ENCODE measurements at places on chromosomes 1 and 21.

- no peak for DNase-seq
These were observed 53.1 kb upstream of the CACNA1E start for GRCh38 chr1:181430015-181430885.

- no peak for DNase-seq
These were observed 159.1 kb upstream of the C8B start for GRCh38 chr1:57124768-57125446.

- DNase-seq, result no peak
These were observed 44.5 kb downstream of the ARHGEF16 start for GRCh38 chr1:3498986-3499385.

- DNase-seq, result no peak
These were observed 118.4 kb downstream of the CRYAA start for GRCh38 chr21:43287111-43287760.

GRCh38 chr1:95534985-95535384 lies 301.0 kb downstream of the RWDD3 start:
- no peak for DNase-seq

- DNase-seq, result no peak
These were observed 125.3 kb upstream of the HMGB4 start for GRCh38 chr1:33738536-33738935.

DNA sequence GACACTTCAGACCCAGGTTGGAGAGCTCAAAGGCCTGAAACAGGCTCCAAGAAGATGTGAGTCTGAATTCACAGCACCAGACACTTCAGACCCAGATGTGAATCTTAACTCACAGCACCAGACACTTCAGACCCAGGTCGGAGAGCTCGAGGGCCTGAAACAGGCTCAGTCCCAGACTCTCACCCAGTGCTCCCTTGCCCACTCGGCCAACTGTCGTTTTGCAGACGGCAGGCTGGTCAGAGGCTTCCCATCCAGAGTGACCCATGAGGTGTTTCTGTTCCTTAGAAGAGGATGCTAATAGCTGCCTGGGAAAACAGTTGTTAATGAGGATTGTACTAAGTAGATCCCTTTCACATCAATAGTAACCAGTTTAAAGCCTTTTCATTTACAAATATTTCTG lies 88.4 kb downstream of the ADARB1 start:
- DNase-seq, result no peak

GRCh38 chr1:23578311-23578996 lies 19.2 kb upstream of the ID3 start:
- no peak for DNase-seq

DNA sequence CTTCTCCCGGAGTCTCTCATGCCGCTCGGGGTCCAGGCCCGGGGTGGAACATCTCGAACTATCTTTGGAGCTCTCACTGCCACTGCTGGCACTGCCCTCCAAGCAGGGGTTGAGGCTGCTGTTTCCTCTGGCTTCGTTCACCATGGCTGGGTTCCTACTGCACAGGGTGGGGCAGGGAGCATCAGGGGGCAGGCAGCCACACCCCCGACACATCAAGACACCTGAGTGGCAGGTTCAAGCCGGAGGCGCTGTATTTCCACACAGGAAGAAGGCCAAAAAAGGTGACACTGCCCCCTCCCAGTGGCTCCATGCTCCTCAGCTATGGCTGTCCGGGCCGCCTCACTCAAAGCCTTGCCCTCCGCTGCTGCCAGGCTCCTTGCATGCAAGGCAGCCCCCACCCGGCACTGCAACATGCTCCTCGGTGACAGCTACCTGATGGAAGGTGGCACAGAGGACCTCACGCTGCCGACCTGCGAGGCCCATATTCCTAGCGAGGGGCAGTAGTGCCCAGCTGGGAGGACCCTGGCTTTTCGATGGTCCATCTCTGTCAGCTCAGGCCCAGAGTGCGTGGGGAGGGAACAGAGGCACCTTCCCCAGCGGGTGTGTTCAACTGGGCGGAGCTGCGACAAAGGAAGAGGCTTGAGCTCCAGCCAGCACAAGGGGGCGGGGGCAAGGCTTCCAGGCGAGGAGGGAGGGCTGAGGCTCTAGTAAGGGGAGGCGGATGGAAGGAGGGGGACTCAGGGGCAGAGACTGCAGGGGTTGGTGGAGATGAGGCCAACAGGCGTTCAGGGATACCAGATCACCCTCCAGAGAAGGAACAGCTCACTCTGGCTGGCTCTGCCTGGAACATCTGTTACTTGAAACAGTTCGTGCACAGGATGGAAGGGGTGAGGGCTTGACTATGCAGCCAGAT lies 2.5 kb downstream of the MTHFR start:
- peak; percentile 97 for DNase-seq

DNA sequence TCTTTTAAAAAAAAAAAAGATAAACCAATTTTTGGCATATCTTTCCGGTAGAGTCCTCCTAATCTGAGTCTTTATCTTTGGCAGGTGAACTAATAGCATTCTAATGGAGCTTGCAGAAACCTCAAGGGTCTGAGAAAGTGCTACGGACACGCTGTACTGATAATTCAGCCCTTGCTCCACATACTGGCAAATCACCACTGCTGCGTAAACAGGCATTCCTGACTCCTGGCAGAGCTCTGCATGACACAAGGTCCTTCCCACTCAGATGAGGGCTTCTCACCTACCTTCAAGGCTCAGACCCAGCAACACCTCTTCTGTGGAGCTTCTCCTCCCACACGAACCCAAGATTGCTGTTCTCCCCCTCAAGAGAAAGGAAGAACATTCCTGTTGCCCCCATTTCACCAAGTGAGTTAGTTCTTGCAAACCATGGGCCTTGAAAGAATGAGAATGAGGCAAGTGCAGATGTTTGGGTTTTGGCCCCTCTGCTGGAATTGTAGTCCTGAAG lies 48.0 kb downstream of the LYST start:
- DNase-seq, result no peak

GRCh38 chr1:33326785-33327184 lies 5.9 kb upstream of the A3GALT2 start:
- DNase-seq, result no peak

DNA sequence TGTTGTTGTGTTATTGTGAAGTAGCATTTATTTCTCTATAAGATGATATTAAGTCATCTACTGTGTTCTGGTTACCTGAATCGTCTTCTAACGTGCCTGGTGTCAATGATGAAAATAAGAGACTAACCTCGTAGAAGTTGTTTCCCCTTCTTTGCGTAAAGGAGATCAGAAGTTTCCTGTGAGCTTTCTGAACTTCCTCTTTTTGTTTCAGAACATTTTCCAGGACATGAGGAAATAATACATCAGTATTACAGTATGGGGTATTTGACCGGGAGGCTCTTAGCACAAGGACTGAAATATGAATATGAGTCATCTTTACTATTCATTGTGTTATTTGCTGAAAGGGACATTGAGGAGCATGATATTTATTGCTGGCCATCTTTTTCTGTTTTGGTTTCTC lies 1.3 kb downstream of the ST6GALNAC3 start:
- no peak for DNase-seq

GRCh38 chr1:98388441-98388840 lies 273.1 kb upstream of the SNX7 start:
- DNase-seq, result no peak

GRCh38 chr1:221241157-221241556 lies 361.9 kb downstream of the HLX start:
- no peak for DNase-seq

- DNase-seq, result no peak
These were observed 217.8 kb downstream of the NCAM2 start for GRCh38 chr21:21216047-21216446.

DNA sequence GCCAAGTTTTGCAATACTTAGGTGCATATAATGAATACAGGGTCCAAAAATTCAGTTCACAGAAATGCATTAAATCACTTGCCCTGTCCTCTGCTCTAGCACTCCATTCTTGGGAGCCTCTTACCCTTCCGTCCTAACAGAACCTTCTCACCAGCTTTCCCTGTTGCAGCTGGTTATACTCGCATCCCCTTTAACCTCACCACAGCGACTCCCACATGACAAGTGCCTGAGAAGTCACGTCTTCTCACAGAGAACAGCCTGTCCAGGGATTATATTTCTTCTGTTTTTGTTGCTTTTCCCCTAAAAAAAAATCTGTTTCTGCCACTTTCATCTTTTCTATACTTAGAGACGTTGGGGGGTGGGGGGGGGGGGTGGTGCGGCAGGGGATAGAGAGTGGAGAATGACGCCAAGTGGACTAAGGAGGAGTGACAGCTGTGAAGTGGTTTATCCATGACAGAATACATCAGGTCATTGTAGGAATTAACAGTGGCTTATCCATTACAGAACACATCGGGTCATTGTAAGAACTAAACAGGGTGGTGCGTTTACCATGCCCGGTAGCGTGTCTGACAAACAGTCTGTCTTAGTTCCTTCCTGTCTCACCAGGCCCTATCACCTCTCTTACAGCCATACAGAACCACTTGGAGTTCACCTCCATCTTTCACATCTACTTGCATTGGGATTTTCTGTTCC lies 117.6 kb downstream of the UBE2U start:
- peak; percentile 60 for DNase-seq

DNA sequence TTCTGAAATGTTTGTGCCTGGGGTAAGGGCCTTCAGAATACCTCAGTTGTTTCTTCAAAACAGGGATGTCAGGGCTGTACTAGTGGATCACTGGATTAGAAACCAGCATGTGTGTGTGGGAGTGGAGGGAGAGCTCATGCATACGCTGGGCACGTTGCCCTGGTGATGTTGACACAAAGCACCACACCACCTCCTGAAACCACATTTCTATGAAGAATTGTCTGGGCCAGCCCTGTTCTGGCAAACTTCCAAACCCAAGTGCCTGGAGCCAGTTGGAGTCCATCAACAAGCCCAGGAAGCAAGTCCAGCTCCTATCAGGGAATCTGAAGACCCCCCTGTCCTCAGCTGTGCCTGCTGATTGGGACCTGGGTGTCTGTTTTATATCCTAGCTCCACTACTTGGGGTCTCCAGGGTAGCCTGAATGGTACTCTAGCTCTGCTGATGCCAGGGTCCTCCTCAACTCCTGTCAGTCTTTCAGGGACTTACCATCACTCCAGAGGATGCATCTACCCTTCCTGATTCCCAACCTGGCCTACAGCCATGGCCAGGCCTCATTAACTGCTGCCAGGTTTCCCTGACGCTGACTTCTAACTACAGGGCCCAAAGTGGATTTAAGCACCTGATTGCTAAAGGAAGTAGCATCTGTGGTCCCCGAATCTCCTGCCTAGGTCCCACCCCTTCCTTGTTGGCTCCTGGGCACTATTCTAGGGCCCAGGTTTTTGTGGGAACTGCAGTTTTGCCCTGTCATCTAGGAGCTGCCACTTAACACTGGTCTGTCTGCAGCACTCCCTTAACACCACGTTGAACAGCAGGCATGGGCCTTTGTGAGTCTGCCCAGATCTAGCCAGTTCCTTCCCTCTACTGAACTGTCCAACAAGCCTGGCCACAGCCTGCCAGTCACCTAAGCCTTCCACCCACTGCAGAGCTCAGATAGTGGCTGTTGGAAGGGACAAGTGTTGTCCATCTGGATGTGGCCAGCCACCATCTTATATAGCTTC lies 45.5 kb downstream of the LPAR3 start:
- no peak for DNase-seq

DNA sequence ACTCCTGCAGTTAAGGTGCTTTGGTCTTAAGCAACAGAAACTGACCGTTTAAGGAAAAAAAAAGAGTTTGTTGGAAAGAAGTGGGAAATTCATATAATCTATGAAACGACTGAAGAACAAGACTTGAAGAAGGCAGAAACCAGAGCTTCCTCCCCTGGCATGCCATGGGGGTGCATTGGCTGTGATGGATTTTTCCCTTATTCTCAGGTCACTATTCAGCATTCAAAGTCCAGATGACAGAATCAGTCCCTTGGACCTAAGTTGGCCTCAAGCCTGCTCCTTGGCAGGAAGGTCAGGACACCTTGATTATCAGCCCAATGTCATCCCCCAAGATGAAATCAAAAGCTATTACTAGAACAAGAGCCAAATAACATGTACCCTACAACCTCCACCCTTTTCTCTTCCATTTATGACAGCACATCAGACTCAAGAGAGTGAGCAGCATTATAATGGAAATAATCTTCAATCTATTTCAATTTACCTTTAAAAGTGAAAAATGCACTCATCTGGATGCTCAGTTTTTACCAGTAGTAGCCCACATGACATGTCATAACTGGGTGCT lies 15.8 kb upstream of the TMEM9 start:
- DNase-seq, result no peak

GRCh38 chr1:35788139-35788538 lies 18.4 kb upstream of the CLSPN start:
- no peak for DNase-seq

GRCh38 chr1:172342584-172343239 lies 77.8 kb upstream of the C1orf105 start:
- DNase-seq, result no peak

DNA sequence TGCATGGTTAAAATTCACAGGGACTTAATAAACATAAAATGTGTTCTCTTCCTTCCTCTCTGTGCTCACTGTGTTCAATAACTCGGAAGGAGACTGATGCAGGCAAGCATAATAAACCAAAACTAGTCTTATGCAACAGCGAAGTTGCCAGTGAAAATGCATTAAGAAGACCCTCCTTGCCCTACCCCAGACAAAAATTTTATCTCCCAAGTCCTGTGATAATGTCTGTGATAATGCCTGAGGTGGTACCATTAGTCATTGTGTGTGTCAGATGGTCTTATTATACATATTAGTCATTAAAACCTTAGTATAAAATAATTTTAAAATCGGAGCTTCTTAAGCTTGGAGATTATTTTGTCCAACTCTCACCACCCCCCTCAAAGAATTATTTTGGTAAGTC lies 97.8 kb downstream of the NGF start:
- no peak for DNase-seq

DNA sequence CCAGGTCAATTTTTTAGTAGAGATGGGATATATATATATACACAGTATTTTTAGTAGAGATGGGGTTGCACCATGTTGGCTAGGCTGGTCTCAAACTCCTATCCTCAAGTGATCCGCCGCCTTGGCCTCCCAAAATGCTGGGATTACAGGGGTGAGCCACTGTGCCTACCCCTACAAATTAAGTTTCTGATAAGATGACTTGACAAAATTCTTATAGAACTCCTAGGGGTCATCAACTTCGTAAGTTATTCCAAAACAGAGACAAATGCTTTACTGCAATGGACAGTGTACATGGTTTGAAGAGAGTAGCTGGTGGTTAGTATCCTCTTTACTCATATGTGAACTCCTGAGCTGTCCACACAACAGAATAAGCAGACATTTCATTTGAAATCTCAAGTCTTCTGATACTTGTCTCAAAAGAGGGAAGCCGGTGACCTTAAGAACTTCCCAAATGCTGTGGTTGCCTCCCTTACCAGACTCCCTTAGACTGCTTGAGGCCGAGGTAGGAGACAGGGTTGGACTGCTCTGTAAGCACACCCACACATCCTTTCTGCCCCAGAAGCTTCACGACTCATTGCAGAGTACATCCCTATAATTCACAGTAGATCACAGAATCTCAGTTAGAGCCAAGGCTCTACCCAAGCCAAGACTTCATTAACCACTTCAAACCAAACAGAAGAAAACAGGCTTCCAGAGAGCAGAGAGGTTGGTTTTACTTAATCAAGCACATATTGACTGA lies 244.1 kb upstream of the IRF2BP2 start:
- no peak for DNase-seq
